ENCODE measurements at places on chromosomes 16 and 17. TPM values are rescaled to one million over a fixed set of nuclear protein-coding genes. Genes with fewer than 3 reads are reported as not detected.

- H3K4me1 ChIP-seq: peaks cover 67% of the 10 kb centered on the region
- H3K27me3 ChIP-seq: no peaks in the 10 kb centered on the region
- DNase-seq: peak; percentile 52
- peaks cover 62% of the 10 kb centered on the region for H3K36me3 ChIP-seq
- no peak overlapping the region for H3K4me3 ChIP-seq
Measured at GRCh38 chr16:57069635-57070370, 22.6 kb upstream of the CPNE2 start.

The TP53TG3 gene
- polyA plus RNA-seq: not detected

GRCh38 chr16:54430491-54431030 lies 144.0 kb upstream of the IRX3 start:
- H3K36me3 ChIP-seq: no peaks in the 10 kb centered on the region
- no peaks in the 10 kb centered on the region for H3K4me1 ChIP-seq
- no peak for DNase-seq
- no peak overlapping the region for H3K4me3 ChIP-seq
- H3K27me3 ChIP-seq: peaks cover 28% of the 10 kb centered on the region

DNA sequence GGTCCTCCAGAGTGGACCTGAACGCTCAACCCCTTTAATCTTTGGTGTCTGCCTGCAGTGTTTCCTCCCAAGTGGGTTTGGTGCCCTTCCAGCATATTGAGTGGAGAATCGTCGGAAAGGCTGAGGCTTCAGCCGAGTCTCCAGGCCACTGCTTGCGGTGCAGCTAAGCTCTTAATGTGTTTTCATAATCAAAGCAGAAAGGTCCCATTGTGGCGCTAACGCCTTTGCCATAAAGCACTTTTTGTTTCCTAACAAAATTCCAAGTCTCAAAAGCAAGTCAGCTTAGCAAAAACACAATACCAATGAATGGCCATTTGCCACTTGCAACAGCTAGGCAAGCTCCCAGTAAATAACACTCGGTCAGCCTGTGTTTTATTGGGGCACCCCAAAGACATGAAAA lies 57.6 kb downstream of the KSR1 start:
- no peak for DNase-seq
- H3K27ac ChIP-seq: no peak overlapping the region
- H3K27me3 ChIP-seq: no peaks in the 10 kb centered on the region
- H3K36me3 ChIP-seq: no peaks in the 10 kb centered on the region

The SKA2 gene
- polyA plus RNA-seq: 20.4 TPM

GRCh38 chr17:82941021-82942001 lies 101.5 kb upstream of the ZNF750 start:
- H3K36me3 ChIP-seq: peaks cover 99% of the 10 kb centered on the region
- no peak for DNase-seq
- no peaks in the 10 kb centered on the region for H3K27me3 ChIP-seq
- no peaks in the 10 kb centered on the region for H3K4me1 ChIP-seq
- no peak overlapping the region for H3K4me3 ChIP-seq
- H3K27ac ChIP-seq: no peak overlapping the region

GRCh38 chr17:15469260-15469659 lies 1.8 kb upstream of the CDRT4 start:
- H3K27ac ChIP-seq: no peak overlapping the region
- H3K36me3 ChIP-seq: no peaks in the 10 kb centered on the region
- H3K4me1 ChIP-seq: no peaks in the 10 kb centered on the region
- no peaks in the 10 kb centered on the region for H3K27me3 ChIP-seq

GRCh38 chr16:82716361-82716855 lies 89.6 kb downstream of the CDH13 start:
- H3K4me3 ChIP-seq: no peak overlapping the region
- no peaks in the 10 kb centered on the region for H3K4me1 ChIP-seq
- DNase-seq: no peak

- H3K4me1 ChIP-seq: no peaks in the 10 kb centered on the region
- no peaks in the 10 kb centered on the region for H3K27me3 ChIP-seq
- no peak overlapping the region for H3K4me3 ChIP-seq
- no peak for DNase-seq
- no peaks in the 10 kb centered on the region for H3K36me3 ChIP-seq
- H3K27ac ChIP-seq: no peak overlapping the region
Measured at GRCh38 chr16:83402967-83403366, 404.8 kb upstream of the HSBP1 start.

The SLC2A4 gene
- not detected for polyA plus RNA-seq

- no peaks in the 10 kb centered on the region for H3K36me3 ChIP-seq
- no peak for DNase-seq
- H3K27me3 ChIP-seq: no peaks in the 10 kb centered on the region
- no peaks in the 10 kb centered on the region for H3K4me1 ChIP-seq
- no peak overlapping the region for H3K27ac ChIP-seq
Measured at GRCh38 chr16:86814256-86814655, 235.9 kb downstream of the FOXL1 start.

- no peak overlapping the region for H3K27ac ChIP-seq
- no peak for DNase-seq
- H3K27me3 ChIP-seq: peaks cover 11% of the 10 kb centered on the region
Measured at GRCh38 chr16:715477-716199, 720 bp downstream of the METRN start.

The SLC12A3 gene
- polyA plus RNA-seq: not detected

DNA sequence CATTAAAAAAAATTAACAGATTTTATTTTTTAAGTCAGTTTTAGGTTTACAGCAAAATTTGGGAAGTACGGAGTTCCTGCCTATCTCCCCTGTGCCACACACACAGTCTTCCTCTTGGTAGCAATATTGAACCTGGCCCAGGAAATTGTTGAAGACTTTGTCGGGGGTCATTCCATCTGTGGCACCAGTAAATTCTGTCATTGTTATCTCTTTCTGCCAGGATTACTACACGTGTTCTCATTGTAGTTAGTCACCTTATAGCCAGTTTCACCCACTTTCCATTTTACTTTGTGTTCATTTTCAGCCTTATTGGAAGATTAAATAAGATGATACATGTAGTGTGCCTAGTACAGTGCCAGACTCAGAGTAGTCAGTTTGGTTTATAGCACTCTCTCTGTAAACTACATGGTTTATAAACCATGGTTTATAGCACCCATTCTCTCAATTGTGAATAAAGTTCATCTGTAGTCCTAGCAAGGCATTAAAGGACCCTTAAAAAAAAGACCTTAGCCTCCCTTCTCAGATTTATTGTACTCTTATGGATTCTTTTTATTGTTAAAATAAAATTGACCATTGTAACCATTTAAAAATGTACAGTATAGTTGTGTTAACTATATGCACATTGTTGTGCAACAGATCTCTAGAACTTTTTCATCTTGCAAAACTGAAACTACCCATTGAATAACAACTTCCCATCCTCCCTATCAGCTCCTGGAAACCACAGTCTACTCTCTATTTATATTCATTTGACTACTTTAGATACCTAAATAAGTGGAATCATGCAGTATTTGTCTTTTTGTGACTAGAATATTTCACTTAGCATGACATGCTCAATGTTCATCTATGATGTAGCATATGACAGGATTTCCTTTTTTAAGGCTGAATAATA lies 36.1 kb downstream of the NLK start:
- no peak for DNase-seq
- no peaks in the 10 kb centered on the region for H3K36me3 ChIP-seq
- H3K4me3 ChIP-seq: peak overlapping the region; percentile 48

The EMC8 gene
- polyA plus RNA-seq: 30.0 TPM

The TUBB3 gene
- 2.9 TPM for polyA plus RNA-seq

The ASPHD1 gene
- not detected for polyA plus RNA-seq

DNA sequence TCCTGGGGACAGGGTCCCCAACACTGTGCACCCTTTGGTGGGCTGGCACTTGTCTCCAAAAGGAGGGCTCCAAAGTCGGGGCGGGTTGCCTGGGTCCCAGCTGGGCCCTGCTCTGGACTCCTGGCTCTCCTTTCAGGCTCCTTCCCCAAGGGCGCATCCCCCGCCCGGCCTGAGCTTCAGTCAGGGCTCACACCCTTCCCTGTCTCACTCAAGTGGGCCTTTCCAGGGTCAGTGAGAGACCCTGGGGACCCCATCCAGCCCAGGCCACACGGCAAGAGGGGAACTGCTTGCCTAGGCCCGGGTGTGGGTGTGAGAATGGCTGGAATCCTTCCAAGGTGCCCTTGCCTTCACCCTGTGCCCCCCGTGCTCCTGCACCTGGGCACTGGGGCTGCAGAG lies 41.8 kb upstream of the SLC38A10 start:
- no peak for DNase-seq
- peaks cover 46% of the 10 kb centered on the region for H3K4me1 ChIP-seq
- no peak overlapping the region for H3K27ac ChIP-seq
- no peak overlapping the region for H3K4me3 ChIP-seq
- H3K27me3 ChIP-seq: no peaks in the 10 kb centered on the region

- peak overlapping the region; percentile 87 for H3K27ac ChIP-seq
- H3K4me1 ChIP-seq: peaks cover 44% of the 10 kb centered on the region
- no peaks in the 10 kb centered on the region for H3K36me3 ChIP-seq
- H3K27me3 ChIP-seq: no peaks in the 10 kb centered on the region
Measured at GRCh38 chr16:1481906-1482835, 6.6 kb downstream of the PTX4 start.

DNA sequence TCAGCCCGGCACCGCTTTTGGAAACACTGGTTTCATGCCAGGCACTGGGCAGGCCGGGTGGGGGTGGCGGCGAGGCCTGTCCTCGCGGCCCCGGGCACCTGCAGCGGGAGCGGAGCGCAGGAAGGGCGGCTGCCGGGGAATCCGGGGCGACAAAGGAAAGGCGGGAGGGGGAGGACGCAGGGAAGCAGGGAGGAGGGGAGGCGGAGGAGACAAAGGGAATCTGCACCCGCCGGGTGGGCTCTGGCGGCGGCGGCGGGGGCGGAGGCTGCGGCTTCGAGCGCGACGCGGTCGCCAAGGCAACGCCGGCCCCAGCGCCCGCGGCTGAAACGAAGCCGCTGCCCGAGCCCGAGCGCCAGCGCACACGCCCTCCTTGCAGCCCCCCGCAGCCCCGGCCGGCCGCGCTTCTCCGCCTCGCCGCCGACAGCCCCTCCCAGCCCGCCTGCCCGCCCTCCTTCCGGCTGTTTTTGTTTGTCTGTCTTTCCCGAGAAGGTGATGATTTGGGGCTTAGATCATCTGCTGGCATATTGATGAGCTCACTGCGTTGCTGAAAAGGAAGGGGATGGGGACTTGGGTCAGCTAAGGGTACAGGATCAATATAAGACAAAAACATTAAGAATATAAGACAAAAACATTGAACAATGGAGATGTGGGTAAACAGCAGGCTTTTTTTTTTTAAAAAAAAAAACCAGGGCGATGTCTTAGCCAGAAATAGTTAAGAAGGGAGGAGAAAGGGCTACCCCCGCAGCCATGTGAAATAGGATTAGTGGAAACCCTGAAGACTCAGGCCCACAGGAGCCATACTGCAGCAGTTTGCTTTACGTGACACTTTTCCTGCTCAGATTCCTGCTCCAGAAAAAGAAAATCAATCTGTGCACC lies 32.7 kb downstream of the CDK5R1 start:
- H3K27ac ChIP-seq: no peak overlapping the region
- H3K27me3 ChIP-seq: peaks cover 30% of the 10 kb centered on the region
- no peaks in the 10 kb centered on the region for H3K36me3 ChIP-seq

The GAN gene
- polyA plus RNA-seq: 1.0 TPM

- H3K4me1 ChIP-seq: no peaks in the 10 kb centered on the region
- no peaks in the 10 kb centered on the region for H3K36me3 ChIP-seq
- H3K27ac ChIP-seq: no peak overlapping the region
- H3K4me3 ChIP-seq: no peak overlapping the region
Measured at GRCh38 chr16:85354686-85355514, 242.6 kb upstream of the CIBAR2 start.

The GRIN2C gene
- not detected for polyA plus RNA-seq

The TBC1D3B gene
- not detected for polyA plus RNA-seq

- no peaks in the 10 kb centered on the region for H3K27me3 ChIP-seq
- peaks cover under 1% of the 10 kb centered on the region for H3K36me3 ChIP-seq
- H3K4me1 ChIP-seq: no peaks in the 10 kb centered on the region
- DNase-seq: no peak
- H3K27ac ChIP-seq: no peak overlapping the region
- H3K4me3 ChIP-seq: no peak overlapping the region
Measured at GRCh38 chr17:10633738-10634379, 23.2 kb downstream of the MYH3 start.

The WFDC1 gene
- polyA plus RNA-seq: not detected

DNA sequence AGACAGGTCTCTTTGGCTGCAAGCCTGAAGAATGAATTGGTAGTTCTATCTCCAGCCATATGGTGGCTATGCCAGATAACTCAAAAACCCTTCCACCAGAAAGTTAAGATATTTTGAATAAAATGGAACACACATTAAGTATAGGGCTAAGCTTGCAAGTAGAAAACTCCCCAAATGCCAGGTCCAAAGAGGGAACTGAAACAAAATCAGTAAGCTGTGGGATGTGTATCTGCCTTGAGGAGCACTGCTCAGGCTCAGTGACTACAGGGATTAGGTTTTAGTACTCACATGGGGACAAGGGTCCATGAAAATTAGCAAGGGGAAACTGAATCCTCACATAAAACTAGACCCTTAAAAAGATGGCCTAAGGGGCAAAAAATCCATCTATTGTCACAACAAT lies 115.7 kb upstream of the PMFBP1 start:
- H3K36me3 ChIP-seq: no peaks in the 10 kb centered on the region
- DNase-seq: no peak
- H3K27me3 ChIP-seq: no peaks in the 10 kb centered on the region

- H3K4me3 ChIP-seq: no peak overlapping the region
- H3K4me1 ChIP-seq: no peaks in the 10 kb centered on the region
- no peaks in the 10 kb centered on the region for H3K36me3 ChIP-seq
- no peaks in the 10 kb centered on the region for H3K27me3 ChIP-seq
Measured at GRCh38 chr16:49821156-49821555, 34.8 kb downstream of the ZNF423 start.

- H3K36me3 ChIP-seq: peaks cover 33% of the 10 kb centered on the region
- H3K27me3 ChIP-seq: no peaks in the 10 kb centered on the region
- H3K4me1 ChIP-seq: peaks cover 65% of the 10 kb centered on the region
Measured at GRCh38 chr17:5580969-5581368, 3.3 kb downstream of the NLRP1 start.

DNA sequence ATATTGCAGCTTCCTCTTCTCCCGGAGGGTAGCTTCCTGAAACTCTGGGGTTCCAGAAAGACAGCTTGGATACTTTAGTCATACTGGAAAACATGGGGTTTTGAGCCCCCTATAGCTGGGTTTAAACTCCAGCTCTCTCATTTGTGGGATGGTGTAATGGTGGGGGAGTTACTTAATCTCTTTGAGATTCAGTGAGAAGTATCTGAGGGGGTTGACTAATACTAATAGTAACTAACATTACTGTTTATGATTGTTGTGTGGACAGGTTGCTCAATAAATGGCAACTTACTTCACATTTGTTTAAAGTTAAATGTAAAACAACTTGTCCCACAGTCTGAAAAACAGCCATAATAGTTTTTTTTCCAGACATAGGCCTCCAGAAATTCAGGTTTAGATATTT lies 5.1 kb upstream of the SUZ12 start:
- no peaks in the 10 kb centered on the region for H3K27me3 ChIP-seq
- H3K27ac ChIP-seq: no peak overlapping the region
- peaks cover 11% of the 10 kb centered on the region for H3K4me1 ChIP-seq
- H3K36me3 ChIP-seq: no peaks in the 10 kb centered on the region
- no peak overlapping the region for H3K4me3 ChIP-seq

The RNU2-1 gene
- not detected for polyA plus RNA-seq

GRCh38 chr17:37088913-37089312 lies 140.2 kb downstream of the AATF start:
- H3K4me1 ChIP-seq: peaks cover 21% of the 10 kb centered on the region
- no peak for DNase-seq
- no peak overlapping the region for H3K4me3 ChIP-seq
- H3K27me3 ChIP-seq: no peaks in the 10 kb centered on the region
- no peak overlapping the region for H3K27ac ChIP-seq
- peaks cover 22% of the 10 kb centered on the region for H3K36me3 ChIP-seq

- no peaks in the 10 kb centered on the region for H3K27me3 ChIP-seq
- no peak for DNase-seq
- H3K4me3 ChIP-seq: no peak overlapping the region
- H3K36me3 ChIP-seq: peaks cover 50% of the 10 kb centered on the region
- H3K27ac ChIP-seq: no peak overlapping the region
- peaks cover 6% of the 10 kb centered on the region for H3K4me1 ChIP-seq
Measured at GRCh38 chr16:70476272-70477020, 22.1 kb downstream of the FCSK start.

The ERAL1 gene
- 33.8 TPM for polyA plus RNA-seq
